ENCODE measurements at places on chromosomes 3 and 15.

DNA sequence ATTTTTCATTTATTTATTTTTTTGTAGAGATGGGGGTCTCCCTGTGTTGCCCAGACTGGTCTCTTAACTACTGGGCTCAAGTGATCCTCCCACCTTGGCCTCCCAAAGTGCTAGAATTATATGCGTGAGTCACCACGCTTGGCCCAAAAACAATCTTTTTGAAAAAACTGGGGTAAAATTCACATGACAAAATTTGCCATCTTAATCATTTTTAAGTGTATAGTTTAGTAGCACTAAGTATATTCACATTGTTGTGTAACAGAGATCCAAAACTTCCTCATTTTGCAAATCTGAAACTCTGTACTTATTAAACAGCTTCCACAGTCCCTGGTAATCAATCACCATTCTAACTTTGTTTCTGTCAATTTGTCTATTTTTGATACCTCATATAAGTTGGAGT is 5.2 kb downstream of the SNX1 start:
- DNase-seq: no peak

GRCh38 chr15:96183867-96184266 is 146.6 kb upstream of the NR2F2 start:
- no peak for DNase-seq

DNA sequence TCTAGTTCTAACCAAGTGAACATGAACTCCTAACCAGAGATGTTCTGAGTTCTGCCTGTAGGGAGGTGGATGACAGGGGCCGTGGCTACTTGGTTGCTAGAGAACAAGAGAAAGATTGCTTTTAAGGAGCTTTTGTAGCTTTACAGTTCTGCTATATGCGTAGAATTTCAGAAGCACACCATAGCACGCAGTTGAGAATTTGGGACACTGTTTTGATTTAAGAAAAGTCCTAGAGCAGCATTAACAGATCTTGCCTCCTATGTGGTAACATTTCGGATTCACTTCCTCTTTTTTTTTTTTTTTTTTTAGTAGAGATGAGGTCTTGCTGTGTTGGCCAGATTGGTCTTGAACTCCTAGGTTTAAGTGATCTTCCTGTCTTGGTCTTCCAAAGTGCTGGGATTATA is 181.7 kb downstream of the TCF12 start:
- DNase-seq: no peak

- DNase-seq: no peak
Measured at GRCh38 chr3:28226020-28226419, 15.4 kb upstream of the CMC1 start.

GRCh38 chr3:193530231-193531165 is 24.2 kb downstream of the ATP13A4 start:
- DNase-seq: no peak

- no peak for DNase-seq
Measured at GRCh38 chr3:57856675-57857074, 100.6 kb downstream of the SLMAP start.

Data from AG04450 (cell line).